Cortex of kidney (tissue), 1 donor: ENCODE measurements at places on chromosomes 3 and 15.

DNA sequence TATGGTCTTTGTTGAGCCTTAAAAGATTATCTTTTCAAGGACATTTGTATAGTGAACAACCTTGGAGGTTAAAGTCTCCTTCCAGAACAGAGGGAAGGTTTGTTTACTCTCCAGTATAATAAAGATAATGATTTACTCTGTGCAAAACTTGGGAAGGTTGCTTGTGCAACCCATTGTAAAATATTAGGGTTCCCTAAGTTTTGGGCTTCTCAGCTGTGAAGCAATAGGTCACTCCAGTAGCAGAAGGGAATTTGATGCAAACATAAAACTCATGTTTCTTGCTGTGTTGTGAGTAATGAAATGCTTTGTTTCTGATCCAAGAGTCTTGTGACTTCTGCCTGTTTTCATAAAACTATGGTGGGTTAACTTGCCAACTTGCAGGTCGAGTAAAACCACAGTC, 177.5 kb downstream of the SUCNR1 start:
- no peak for DNase-seq

DNA sequence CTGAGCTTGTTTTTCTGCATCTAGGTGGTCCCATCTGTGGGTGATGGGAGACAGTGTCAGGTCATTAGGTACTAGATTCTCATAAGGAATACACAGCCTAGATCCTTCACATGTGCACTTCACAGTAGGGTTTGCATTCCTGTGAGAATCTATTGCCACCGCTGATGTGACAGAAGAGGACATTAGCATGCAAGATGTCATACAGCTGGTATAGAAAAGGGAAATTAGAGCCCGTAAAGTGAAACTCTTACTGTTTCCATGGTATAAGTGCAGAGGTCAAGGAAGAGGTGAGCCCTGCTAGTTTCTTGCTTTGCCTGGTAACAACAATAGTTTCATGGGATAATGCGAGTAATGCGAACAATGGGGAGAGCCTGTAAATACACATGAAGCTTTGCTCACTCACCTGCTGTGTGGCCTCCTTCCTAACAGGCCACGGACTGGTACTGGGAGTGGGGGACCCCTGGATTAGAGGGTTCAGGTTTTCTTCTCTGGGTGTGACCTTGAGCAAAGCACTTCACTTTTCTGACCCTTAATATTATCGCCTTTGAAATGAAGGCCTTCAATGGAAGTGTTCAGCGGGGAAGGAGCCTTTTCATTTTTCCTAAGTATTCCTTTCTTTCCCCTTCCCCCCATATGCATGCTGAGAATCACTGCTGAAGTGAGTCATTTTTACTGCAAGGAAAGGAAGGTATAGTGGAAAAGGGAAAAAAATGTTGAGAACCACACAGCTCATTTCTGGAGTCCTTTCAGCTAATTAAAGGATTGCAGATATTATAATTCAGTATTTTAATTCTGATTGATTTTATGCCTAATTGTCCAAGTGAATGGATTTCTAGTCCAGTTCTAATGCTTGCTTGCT, 286.4 kb downstream of the UBE2E2 start:
- DNase-seq = no peak

DNA sequence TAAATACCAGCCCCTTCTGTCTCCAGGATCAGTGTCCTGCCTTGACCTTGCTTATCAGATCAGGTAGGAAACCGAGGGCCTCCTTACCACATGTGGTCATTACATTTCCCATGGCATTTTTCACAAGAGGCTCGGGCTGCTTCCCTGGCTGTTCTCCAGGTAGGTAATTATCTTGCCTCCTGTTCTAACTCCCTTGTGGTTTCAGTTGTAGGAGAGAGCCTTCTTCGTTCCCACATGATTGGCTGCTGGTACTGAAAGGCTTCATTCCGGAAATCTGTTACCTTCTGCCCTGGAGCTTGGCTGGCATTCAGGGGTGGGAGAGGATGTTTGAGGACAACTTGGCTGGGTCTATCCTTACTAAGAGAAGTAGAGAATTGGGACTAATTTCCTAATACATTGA, 46.8 kb upstream of the RORA start:
- DNase-seq = no peak

GRCh38 chr15:77851691-77852090, 219.0 kb upstream of the LINGO1 start:
- no peak for DNase-seq

DNA sequence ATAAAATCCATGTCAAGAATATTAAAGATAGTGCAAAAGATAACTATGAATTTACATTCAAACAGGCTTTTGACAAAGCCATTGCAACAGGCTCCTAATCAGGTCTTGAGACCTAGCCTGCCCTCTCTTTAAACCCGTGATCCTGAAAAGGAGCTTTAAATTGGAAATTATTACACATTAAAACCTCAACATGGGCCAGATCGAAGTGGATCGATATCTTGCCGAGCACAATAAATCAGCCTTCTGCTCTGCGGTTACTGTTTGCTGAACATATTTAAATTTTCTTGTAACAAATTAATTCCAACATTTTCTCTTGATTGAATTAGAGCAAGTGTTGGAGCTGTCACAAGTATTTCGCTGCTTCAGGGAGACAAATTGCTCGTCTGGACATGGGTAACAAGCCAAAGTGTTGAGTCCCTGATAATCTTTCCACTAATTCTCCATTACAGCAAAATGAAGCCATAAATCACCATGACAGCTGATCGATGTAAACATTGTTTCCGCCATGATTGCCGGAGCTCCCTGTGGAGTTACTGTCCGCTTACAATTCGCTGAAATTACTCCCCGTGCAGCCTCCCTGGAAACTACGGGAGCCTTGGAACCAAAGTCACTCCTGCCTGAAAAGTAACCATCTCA, 47.6 kb downstream of the SHOX2 start:
- no peak for DNase-seq

DNA sequence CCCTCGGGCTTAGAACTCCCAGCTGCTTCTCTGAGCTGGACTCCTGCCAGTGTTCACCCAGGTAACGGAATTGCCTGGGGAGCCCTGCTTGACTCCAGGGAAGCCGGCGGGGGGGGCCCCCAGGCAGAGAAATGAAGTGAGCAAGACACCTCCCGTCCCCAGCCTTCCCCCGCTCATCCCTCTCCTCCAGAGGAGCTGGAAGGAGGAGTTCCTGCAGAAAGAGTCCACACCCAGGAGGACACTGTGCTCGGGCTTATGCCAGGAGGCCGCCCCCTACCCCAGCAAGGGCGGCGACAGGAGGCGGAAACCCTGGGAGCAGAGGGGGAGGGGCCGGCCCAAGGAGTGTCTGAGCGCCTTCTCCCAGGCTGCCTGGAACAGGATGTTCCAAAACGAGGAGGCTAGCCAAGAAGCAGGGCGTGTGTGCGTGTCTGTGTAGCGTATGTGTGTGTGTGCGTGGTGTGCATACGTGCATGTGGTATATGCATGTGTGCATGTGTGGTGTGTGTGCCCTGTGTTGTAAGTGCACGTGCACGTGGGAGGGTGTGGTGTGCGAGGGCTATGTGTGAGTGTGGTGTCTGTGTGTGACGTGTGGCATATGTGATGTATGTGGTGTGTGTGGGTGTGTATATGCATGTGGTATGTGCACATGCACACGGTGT, 511.3 kb downstream of the SHQ1 start:
- DNase-seq = no peak

GRCh38 chr3:30142946-30143345, 463.5 kb upstream of the TGFBR2 start:
- no peak for DNase-seq

DNA sequence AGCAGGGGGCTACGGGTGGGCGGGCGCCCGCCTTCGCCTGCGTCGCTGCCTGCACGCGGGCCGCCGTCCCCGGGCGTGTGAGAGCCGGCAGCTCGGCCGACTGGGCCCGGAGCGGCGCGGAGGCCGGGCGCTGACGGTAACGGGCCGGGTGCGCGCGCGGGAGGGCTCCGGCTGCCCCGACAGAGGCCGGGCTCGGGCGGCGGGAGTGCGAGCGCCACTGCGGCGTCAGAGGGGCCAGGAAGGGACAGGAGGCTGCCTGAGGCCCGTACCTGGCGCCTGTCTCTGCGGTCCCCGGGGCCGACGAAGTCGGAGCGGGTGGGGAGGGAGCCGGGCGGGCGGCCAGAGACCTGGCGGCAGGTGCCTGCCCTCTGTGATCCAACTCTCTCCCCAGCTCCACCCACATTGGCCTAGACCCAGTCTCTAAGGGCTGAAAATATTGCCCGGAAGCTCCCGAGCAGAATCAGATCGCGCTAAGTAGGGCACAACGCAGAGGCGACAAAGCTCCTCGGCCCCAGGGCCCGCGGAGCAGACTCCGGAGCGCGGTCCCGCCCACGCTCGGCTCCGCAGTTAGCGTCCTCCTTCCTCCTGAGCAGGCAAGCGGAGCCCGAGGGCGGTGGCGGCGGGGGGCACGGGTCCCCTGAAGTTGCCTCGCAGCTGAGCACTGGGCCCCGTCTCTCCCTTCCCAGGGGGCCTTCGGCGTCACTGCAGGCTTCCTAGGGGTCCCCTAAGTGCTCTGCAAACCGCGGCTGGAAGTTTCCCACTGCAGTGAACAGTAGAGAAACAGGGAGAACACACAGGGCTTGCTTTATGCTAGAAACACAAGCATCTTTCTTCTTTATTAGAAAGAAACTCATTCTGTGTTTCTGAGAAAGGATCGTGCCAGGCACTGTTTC, at the start of gene MAN2A2:
Gene MAN2A2, plus strand, starts transcription at position 463 of the 893 bp plus-strand sequence. CDS start 906 bp downstream, outside the sequence.
- no peak for DNase-seq

GRCh38 chr3:150682279-150682678, 21.4 kb downstream of the ERICH6 start:
- no peak for DNase-seq

DNA sequence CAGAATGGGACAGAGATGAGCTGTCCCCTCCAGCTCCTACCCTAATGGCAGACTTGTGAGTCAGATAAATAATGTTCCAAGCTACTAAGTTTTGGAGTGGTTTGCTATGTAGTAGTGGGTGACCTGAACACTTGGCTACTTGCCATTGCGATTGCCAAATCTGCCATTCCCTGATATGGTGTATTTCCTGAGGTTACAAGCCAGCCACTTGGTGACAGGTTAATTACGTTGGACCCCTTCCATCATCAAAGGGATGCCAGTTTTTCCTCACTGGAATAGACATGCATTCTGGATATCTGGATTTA, 33.6 kb downstream of the MORF4L1 start:
- no peak for DNase-seq

DNA sequence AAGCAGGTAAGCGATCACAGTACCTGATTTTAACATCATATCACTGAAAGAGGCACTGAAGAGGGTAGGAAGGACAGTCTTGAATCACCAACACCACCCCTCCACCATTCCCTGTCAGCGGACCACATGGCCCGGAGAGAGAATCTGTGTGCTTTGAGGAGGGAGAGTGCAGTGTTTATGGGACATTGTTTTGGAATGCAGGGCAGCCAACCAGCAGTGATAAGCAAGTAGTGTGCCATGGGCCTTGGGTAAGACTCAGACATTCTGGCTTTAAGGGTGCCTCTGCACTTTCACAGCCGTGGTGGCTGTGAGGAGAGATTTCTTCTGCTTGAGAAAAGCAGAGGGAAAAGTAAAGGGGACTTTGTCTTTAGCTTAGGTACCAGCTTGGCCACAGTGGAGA, 46.4 kb downstream of the FAM81A start:
- DNase-seq = no peak

- DNase-seq = no peak
These were observed 1.3 kb downstream of the BHLHE40 start for GRCh38 chr3:4980229-4981203.

DNA sequence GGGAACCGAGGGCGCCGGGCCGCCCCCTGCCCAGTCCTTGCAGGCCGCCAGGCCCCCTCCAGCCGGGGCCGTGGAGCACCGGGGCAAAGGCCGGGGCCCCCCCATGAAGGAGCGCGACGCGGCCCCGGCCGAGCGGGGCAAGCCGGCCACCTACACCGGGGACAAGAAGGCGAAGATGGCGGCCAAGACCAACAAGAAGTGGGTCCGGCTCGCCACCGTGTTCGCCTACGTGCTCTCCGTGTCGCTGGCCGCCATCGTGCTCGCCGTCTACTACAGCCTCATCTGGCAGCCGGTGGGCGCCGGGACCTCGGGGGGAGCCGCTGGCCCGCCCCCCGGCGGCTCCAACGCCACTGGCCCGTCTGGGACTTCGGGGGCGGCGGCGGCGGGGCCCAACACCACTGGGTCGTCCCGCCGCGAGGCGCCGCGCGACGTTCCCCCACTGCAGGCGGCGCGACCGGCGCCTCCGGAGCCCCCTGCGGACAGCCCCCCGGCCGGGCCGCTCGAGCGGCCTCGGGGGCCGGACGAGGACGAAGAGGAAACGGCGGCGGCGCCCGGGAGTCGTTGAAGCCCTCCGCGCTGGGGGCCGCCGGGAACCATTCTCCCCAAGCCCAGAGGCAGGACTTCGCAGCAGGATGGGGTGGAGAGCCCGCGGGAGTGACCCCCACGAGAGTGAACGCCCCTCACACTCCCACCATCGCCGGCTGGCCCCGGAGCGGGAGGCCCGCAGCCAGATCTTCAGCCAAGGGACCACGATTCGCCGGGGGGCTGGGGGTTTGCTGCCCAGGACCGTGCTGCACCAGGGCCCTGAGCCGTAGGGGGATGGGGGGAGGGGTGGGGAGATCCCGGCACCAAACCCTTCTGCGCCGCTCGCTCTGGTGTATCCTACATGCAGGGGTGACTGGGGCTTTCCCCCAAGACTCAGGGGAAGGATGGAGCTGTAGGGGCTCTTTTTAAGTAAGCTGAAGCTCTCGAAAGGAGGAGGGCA, 753 bp downstream of the INAFM2 start:
- DNase-seq = no peak

DNA sequence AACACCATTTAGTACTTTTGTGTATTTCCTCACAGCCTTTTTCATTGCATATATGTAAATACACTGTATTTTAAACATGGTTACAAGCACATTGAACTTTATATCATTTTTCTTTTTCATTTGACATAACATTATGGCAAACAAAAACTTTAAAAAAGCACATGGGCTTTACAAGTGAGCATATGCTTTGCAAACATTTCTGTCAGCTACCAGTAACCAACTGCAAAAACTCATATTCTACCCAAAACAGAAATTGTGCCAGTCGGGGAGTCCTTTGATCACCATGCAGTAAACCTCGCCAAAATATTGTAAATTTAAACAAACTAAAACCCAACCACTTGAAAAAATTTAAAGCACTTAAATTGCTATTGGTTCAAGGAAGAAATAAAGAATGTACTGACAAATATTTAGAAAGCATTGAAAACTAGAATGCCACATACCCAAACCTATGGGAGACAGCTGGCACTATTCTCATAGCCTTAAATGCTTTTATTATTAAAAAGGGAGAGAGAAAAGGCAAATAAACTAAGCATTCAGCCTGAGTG, 24.4 kb downstream of the ZNF710 start:
- no peak for DNase-seq

DNA sequence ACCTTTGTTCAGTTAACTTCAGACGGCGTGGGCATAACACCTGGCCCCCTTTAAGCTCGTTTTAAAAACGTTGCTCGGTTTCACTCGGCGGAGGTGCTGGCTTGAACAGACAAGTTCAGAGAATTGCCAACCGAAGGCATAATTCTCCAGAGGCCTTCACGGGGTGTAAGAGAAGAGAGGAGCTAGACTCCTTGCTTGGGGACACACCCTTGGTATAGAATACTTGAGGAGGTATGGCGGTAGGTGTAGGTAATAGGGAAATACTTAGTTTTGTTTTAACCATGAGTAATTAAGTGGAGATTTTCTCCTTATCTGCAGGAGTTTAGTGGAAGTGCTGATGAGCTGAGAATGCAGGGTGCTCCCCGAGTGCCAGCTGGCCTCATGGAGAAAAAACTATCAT, 921 bp downstream of the FBXL2 start:
- DNase-seq = no peak
